Dermis microvascular lymphatic vessel endothelial cell (primary cell): ENCODE measurements at places on chromosomes 6 and 20. TPM values are rescaled to one million over a fixed set of nuclear protein-coding genes. Genes with fewer than 3 reads are reported as not detected.

- DNase-seq, result peak; percentile 68
Measured at GRCh38 chr20:5848711-5849505, 98.7 kb downstream of the SHLD1 start.

- DNase-seq, result peak; percentile 54
Measured at GRCh38 chr6:163393923-163394322, 20.6 kb upstream of the QKI start.

GRCh38 chr20:42894483-42894882, 295.2 kb downstream of the PTPRT start:
- DNase-seq, result no peak

The PIM1 gene
- 0.64 and 0.89 TPM in 2 replicates for total RNA-seq

DNA sequence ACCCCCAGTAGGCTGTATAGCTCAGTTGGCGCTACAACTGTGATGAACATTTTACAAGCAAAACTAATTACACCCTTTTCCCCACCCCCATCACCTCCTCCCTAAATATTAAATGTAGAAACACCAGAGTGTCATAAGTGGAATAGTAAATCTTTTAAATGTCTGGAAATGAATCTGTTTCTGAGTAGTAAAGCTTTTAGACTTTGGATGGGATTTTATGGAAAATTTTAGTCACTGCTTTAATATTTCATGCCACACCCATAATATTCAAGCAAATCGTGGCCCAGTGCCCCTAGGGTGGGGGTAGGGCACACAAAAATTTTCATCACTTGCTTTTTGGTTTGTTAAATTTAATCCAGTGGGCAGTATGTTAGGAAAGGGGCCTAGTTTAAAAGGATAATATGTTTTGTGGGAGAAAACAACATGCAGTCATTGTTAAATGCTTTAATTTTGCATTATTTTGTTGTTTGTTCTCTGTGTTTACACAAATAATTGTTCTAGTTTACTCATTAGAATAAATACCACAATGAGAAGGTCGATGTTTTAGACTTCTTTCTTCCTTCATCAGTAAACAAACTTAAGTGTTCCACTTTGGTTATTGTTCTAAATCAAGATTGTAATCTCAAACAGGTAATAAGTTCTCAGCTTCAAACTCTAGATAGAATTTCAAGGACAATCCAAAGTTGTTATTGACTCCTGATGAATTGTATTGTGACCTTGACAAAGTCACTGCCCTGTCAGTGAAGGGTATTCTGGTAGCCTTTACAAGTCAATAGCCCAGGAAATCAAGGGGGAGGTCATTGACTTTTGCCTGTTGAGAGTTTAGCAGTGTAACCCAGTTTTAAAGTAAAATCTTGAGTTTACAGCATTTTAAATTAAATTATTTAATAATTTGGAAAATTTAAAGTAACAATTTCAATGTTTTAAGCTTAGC, 79.2 kb downstream of the CBFA2T2 start:
- DNase-seq, result no peak

The CLPSL2 gene
- total RNA-seq, result not detected in 2 replicates

GRCh38 chr20:9955646-9956045, 79.1 kb upstream of the ANKEF1 start:
- DNase-seq, result peak; percentile 2

DNA sequence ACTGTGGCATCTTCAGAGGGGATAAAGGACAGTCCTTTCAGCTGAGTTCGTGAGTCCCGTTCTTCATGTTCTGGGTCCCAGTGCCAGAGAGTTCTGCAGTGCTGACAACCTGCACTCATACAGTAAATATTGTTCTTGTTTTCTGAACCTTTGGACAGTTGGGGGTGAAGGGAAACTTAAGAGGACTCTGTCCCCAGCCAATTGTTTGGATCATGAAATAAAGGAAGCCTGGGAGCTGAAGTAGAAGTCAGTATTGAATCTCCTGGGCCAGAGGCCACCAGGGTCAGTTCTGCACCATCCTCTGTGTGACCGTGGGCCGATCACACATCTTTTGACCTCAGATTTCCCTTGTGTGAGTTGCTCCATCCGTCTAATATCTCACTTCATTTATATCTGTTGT, 3.2 kb downstream of the SLC2A12 start:
- no peak for DNase-seq

GRCh38 chr20:44174996-44175765, 11.8 kb downstream of the JPH2 start:
- DNase-seq, result no peak

DNA sequence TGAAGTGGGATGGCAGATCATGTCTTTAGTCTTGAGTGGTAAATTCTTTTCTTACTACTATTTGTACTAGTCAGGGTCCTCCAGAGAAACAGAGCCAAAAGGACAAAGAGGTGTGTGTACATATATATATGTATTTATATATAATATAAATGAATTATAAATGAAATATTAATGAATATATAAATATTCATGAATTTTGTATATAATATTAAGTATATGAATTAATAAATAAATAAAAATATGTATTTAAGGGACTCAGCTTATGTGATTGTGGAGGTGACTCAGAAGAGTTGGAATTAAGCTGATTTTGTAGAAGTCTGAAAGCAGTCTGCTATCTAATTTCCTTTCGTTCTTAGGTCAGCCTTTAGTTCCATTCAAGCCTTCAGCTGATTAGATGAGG, 265.3 kb upstream of the MMS22L start:
- DNase-seq, result no peak

The SLC35D3 gene
- total RNA-seq, result not detected in 2 replicates

- DNase-seq, result no peak
Measured at GRCh38 chr6:48689498-48689897, 578.5 kb upstream of the PTCHD4 start.

- no peak for DNase-seq
Measured at GRCh38 chr6:33833599-33833998, 29.8 kb upstream of the MLN start.

- DNase-seq, result peak; percentile 65
Measured at GRCh38 chr6:112934433-112935327, 587.5 kb downstream of the RFPL4B start.

DNA sequence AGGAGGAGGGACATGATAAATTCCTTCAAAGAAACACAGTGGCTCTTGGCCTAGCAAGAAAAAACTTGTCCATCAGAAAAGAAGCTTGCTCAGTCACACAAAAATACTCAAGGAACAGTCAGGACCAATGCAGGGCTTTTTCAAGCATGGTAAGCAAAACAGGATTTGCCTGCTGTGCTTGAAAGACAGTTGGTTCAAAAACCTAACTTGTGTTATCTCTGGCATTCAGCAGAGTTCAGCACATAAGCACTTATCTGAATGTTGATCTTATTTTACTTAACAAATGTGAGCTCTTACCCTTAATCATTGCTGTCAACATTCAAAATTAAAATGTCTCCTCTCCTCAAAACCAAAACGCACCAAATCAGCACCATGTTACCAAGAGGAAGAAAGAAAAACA, 38.3 kb downstream of the ATG5 start:
- no peak for DNase-seq

DNA sequence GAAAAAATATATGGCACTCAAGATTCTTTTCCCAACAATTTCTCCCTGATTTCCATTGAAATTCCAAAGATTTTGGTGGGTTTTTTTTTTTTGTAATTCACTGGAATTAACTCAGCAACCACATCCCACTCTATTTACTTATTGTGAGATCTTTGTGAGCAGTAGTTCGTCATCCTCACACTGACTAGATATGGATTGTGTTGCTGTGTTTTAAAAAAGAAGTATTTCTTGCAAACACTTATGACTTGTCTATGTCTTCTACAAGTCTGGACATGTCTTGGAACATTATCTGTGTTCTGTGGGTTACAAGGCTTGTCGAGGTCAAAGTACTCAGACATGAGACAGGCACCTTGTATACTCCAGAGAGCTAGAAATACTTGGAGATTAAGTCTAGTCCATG, 7.3 kb upstream of the TENT5A start:
- DNase-seq, result no peak

DNA sequence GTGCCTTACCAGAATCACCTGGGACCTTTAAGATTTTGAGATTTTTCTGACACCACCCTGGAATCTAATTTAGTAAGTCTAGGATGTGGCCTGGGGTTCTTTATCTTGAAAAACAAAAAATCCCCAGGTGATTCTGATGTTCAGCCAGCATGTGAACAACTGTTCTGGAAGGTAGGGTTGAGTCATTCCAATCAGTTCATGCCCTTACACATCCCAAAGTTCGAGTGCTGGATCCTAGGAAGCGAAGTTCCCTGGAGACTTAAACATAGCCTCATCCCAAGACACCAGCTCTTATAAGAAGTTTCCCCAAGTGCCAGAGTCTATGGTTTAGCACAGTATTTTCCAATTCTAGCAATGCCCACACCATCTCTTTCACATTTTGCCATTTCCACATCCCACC, 6.3 kb upstream of the TSHZ2 start:
- no peak for DNase-seq

- DNase-seq, result no peak
Measured at GRCh38 chr6:165002358-165002757, 307.0 kb downstream of the C6orf118 start.

The EIF2S2 gene
- total RNA-seq, result 52.5 and 61.9 TPM in 2 replicates

GRCh38 chr6:69370763-69371162, 426.0 kb downstream of the LMBRD1 start:
- DNase-seq, result no peak

The GJA10 gene
- total RNA-seq, result not detected in 2 replicates

The MLN gene
- not detected in 2 replicates for total RNA-seq

DNA sequence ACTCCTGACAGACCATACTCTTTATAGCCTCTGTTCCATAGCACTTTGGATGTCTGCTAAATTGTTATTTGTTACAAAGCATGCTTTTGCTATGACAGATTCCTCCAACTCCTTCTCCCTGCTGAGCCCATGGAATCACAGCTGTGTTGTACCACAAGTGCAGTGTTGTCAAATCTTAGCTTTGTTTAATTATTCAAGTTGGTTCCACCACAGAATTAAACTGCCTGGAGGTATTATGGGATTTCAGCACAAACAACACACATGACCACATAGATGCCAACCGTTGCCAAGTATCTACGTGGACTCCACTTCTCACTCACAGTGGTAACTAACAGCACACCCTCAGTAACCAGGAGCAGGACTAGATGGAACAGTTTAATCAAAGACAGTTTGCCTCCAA, 32.7 kb upstream of the MARCKS start:
- no peak for DNase-seq
